ENCODE measurements at places on chromosomes 4 and X. TPM values are rescaled to one million over a fixed set of nuclear protein-coding genes. Genes with fewer than 3 reads are reported as not detected.

GPR78 gene
- total RNA-seq: 0.07 TPM

FGFRL1 gene
- 82.5 TPM for total RNA-seq

PPP1R3F gene
- total RNA-seq: 5.6 TPM

KLHL34 gene
- total RNA-seq: not detected

PORCN gene
- 23.1 TPM for total RNA-seq

XK gene
- 1.6 TPM for total RNA-seq

QRFPR gene
- not detected for total RNA-seq

MAGEA2B gene
- total RNA-seq: 2.5 TPM

PCDH10 gene
- total RNA-seq: 7.9 TPM

PRDM8 gene
- 10.6 TPM for total RNA-seq

CLDN22 gene
- 0.05 TPM for total RNA-seq

TMEM271 gene
- not detected for total RNA-seq

UBE2K gene
- total RNA-seq: 28.1 TPM

STBD1 gene
- total RNA-seq: 6.2 TPM

GABRB1 gene
- total RNA-seq: 4.3 TPM

ITIH6 gene
- total RNA-seq: not detected

PDLIM3 gene
- total RNA-seq: 7.4 TPM
